ENCODE measurements at places on chromosomes 7 and 10.

DNA sequence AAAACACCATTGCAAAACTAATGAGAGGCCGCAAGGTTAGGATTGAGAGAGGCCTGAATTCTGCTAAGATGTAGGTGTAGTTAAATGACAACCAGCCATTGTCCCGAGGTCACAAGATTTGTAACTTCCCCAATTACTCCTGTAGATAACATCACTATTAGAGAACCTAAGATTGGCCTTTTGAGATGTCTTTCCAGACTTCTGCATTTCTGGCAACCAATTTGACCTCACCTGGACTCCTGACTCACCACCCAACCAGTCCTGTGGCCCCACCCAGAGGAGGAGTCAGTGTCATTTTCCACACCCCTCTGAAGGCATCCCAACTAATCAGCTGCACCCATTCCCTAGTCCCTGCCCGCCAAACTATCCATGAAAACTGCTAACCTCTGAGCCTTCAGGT lies 115.7 kb downstream of the PRKAG2 start:
- DNase-seq = no peak

- DNase-seq = no peak
Measured at GRCh38 chr7:42099470-42100155, 137.4 kb downstream of the GLI3 start.

- DNase-seq = peak; percentile 51
Measured at GRCh38 chr7:75971961-75972763, 22.2 kb downstream of the TMEM120A start.

GRCh38 chr10:75712242-75712880 lies 280.9 kb downstream of the LRMDA start:
- peak; percentile 15 for DNase-seq

DNA sequence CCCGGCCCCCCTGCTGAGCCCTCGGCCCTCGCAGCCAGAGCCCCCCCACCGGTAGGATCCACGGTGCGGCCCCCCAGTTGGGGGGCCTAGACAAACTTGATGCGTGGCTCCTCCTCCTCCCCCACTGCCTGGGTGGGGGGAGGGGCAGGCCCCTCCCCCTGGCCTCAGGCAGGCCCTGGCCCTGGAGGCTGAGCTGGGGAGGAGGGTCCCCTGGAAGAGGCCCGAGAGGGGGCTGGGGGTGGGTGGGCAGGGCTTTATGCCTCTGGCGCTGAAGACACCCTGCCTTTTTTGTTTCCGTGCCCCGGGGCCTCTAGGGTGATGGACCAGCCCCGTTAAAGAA lies 3.7 kb downstream of the VPS37D start:
- no peak for DNase-seq

- no peak for DNase-seq
Measured at GRCh38 chr10:122999347-122999746, 9.2 kb downstream of the IKZF5 start.

- no peak for DNase-seq
Measured at GRCh38 chr7:47778153-47778661, 170.1 kb downstream of the PKD1L1 start.

DNA sequence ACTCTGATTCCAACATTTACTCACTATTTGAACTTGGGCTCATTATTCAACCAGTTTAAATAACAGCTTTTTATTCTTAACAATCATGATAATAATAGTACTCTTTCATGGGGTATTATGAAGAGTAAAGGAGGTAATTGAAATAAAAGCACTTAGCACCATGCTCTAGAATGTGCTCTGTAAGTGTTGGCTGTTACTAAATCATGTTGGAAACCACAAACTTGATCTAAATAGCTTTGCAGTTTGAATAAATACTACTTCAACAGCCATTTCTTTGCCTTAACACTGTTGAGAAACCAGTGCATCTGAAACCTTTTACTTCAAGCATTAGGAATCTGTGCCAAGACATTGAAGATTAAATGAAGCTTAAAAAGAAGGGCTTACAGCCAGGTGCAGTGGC lies 7.9 kb upstream of the UPF2 start:
- no peak for DNase-seq

GRCh38 chr10:121088524-121088923 lies 237.4 kb downstream of the WDR11 start:
- DNase-seq = peak; percentile 65

- DNase-seq = no peak
Measured at GRCh38 chr10:30075481-30075880, 16.1 kb upstream of the JCAD start.

GRCh38 chr10:114340816-114341215 lies 63.5 kb downstream of the AFAP1L2 start:
- DNase-seq = no peak

GRCh38 chr10:88091490-88092061 lies 228.2 kb downstream of the PTEN start:
- no peak for DNase-seq

GRCh38 chr7:148929176-148929575 lies 45.1 kb upstream of the EZH2 start:
- DNase-seq = no peak

- peak; percentile 94 for DNase-seq
Measured at GRCh38 chr7:2641406-2642393, 9.9 kb downstream of the TTYH3 start.

DNA sequence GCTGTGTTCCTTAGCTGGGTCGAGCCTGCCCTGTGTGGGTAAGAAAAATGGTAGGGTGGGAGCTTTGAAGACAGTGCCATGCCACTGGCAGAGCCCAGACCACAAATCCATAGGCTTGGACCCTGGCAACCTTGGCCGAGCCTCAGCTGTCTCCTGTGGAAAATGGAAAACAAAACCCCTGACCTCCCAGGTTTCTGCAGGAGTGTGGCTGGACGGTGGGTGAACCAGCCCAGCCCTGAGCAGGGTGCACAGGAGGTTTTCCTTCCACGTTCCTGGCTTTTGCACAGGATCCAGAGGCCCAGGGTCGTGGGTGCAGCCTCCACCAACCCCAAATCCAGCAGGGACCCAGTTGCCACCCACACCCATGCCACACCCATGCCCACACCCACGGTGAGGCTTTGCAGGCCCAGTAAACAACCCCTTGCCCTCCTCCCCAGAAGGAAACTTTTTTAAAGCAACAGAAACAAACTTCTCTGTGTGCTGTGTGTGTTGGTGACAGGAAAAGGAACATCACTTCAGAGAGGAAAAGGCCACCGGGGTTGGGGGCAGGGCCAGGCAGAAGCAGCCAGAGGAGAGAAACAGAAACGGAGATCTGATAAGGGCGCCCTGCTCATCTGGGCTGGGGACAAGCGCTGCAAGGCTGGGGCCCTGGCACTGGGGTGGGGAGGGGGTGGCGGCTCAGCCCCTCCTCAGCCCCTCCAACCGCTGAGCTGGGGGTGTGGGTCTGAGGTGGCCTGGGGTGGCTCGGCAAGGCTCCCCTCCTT lies 20.7 kb upstream of the ZMIZ1 start:
- DNase-seq = no peak

- DNase-seq = no peak
Measured at GRCh38 chr10:124792998-124793352, 1.3 kb upstream of the EEF1AKMT2 start.

DNA sequence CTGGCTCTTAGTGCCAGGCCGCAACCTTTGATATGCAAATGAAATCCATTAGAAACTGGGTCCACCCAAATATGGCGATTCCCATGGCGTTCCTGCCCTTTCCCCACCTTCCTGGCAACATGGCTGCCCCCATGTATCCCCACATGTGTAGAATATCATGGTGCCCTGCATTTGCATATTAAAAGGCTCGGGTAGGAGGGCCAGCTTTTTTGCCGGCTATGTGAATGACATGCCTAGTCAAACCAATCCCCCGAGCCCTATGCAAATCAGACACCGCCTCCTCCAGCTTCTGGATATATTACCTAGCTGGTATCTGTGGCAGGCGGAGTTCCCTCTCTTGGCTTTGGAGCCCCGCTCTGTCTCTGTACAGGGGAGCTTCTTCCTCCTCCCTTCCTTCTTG lies 18.3 kb downstream of the MMS19 start:
- DNase-seq = peak; percentile 84

- DNase-seq = no peak
Measured at GRCh38 chr7:35701287-35701900, 6.5 kb upstream of the HERPUD2 start.

GRCh38 chr10:90977855-90978486 lies 57.1 kb upstream of the ANKRD1 start:
- DNase-seq = no peak

- no peak for DNase-seq
Measured at GRCh38 chr10:34689053-34689452, 126.0 kb downstream of the PARD3 start.

GRCh38 chr10:120824881-120825309 lies 26.3 kb upstream of the WDR11 start:
- DNase-seq = peak; percentile 81

DNA sequence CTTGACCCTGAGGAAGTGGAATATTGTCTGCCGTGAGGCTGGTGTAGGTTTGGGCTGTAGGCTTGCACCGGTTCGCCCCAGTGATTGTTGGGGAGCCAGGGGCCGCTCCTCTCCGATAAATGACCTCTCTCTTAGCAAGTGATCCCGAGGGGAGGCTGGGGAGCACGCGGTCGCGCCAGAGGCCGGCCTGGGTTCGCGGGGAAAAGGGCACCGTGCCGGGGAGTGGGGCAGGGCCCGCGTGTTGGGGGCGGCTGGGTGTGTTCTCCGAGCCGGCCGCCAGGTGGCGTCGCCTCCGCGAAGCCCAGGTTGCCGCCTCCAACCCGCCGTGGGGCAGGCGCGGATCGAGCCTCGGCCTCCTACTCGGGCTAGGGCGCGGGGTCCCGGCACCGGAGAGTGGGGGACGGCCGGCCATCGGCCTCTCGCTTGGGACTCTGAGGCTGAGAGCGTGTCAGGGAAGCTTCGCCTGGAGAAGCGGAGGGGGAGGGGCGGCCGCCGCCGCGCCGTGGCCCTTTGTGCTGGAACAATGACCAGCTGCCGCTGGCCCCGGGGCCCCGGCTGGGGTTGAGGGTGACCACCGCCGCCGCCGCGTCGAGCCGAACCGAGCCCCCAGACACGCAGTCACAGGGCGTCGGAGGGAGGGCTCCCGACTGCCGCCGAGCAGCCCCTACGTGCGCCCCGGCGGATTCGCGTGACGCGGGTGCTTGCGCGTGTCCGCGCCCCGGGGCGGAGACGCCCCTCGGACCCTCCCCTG lies 442 bp upstream of the LZTS2 start:
- peak; percentile 89 for DNase-seq

DNA sequence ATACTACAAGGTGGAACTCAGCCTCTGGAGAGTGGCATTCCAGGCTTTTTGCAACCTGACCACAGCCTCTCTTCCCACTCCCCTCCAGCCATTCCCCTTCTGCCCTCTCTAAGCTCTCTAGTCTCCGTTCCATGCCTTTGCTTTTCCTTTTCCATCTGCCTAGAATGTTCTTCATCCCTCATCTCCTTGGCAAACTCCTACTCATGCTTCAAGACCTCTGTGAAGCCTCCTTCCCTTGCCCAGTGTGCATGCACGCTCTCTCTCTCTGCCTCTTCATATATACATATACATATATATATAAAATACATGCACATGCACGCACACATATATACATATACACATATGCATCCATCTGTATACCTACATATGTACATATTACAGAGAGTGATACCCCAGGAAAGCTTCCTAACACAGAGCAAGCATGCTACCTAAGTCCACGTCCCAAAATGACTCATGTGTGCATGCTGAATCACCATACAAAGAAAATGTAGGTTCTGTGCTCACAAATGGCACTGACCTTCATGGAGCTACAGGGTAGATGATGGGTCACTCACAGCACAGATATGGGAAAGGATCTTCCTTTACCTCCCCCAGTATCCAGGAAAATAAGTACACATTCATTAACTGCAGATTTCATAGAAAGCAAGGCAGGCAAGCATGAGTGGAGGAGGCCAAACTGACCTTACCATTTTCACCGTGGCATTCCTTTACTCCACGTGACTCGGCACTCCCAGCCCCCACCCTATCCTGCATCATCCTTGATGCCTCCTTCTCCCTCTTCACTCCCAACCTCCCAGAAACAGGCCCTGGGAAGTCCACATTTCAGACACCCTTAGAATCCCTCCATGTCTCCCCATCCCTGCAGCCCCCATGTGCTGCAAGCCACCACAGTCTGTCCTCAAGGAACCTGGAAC lies 238.4 kb upstream of the ZMIZ1 start:
- no peak for DNase-seq

DNA sequence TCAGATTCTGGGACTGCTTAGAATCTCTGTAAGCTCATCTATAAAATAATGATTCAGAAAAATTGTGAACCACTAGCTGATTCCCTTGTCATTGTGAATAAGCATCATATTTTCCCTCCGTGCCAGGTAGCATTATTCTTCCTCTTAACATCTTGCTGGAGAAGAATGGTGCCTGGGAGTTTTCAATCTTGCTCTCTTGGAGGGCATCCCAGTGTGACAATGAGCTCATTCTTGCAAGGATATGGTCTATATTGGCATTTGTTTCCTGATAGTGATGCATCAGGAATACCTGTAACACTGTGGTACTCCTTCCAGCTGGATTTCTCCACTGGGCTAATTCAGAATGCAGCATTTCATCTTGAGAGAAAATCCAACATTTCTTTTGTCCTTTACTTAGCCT lies 126.4 kb upstream of the ITGB1 start:
- no peak for DNase-seq

GRCh38 chr7:97871659-97872024 lies 566 bp downstream of the ASNS start:
- DNase-seq = peak; percentile 8

- DNase-seq = no peak
Measured at GRCh38 chr10:24685958-24686540, 37.6 kb downstream of the ARHGAP21 start.

- no peak for DNase-seq
Measured at GRCh38 chr7:46649876-46650275, 728.8 kb upstream of the IGFBP3 start.

DNA sequence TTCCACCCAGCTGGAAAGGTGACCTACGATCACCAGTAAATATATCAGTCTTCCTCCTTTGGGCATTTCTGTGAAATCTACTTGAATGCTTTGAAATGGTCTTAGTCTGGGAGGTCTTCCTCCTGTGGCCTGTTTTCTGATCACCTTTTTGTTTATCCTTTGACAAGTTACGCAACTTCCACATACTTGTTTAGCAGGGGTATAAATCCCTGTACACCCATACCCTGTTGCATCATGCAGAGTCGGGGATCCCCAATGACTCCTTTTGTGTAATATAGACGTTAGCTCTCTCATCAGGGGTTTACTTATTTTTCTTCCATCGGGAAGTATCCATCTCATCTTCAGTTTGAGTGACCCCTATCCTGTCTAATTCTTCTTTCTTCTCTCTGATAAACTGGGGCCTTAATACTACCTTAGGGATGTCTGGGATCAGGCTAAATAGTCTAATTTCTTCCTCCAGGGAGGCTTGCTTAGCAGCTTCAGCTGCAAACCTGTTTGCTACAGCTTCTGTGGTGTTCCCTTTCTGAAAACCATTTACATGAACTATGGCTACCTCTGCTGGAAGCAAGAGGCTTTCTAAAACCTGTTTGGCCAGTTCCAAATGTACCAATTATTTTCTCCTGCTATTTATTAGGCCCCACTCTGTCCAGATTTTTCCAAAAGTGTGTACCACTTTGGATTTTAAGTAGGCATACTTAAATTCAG lies 25.8 kb downstream of the MAPK8 start:
- DNase-seq = no peak
